ENCODE measurements at places on chromosomes 5 and 9. TPM values are rescaled to one million over a fixed set of nuclear protein-coding genes. Genes with fewer than 3 reads are reported as not detected.
A peak's percentile ranks its signal among the peaks of the same experiment; 100 is the strongest.

DNA sequence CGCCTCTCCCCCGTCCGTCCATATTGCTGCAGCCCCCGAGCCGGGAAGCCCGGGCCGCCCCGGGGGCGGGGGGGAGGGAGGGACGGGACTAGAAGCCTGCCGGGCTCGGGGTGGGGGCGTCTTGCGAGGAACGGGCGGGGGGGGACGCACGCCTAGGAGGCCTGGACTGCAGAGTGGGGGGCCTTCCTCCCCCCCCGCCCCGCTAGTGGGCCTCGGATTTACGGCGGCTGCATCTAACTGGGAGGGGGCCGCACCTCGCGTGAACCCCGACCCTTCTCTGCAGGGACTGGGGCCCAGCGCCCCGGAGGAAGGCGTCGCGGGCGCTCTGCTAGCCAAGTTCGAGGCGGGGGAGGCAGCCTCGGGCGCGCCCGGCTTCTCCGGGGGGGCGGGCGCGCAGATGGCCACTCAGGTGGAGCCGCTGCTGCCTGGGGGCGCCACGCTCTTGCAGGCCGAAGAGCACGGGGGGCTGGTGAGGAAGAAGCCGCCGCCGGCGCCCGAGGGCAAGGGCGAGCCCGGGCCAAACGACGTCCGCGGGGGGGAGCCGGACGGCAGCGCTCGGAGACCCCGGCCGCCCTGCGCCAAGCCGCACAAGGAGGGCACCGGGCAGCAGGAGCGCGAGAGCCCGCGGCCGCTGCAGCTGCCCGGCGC is at the start of gene LARP1:
TSS of gene LARP1 (plus strand) at position 17 of the 648 bp plus-strand sequence. CDS start at position 398, 381 bp downstream.
- no peak for DNase-seq

- DNase-seq = no peak
Measured at GRCh38 chr5:67453111-67453905, 256.7 kb upstream of the CD180 start.

- DNase-seq = no peak
Measured at GRCh38 chr5:59479086-59479485, 414.4 kb downstream of the PDE4D start.

- DNase-seq = no peak
Measured at GRCh38 chr5:170760113-170760512, 23.4 kb upstream of the GABRP start.

GRCh38 chr9:85729882-85730281 is 11.9 kb downstream of the AGTPBP1 start:
- no peak for DNase-seq

The HAVCR2 gene
- 1.7 TPM for total RNA-seq

The S100Z gene
- not detected for total RNA-seq

- peak; percentile 45 for DNase-seq
Measured at GRCh38 chr5:157558681-157559080, 16.9 kb downstream of the ADAM19 start.

DNA sequence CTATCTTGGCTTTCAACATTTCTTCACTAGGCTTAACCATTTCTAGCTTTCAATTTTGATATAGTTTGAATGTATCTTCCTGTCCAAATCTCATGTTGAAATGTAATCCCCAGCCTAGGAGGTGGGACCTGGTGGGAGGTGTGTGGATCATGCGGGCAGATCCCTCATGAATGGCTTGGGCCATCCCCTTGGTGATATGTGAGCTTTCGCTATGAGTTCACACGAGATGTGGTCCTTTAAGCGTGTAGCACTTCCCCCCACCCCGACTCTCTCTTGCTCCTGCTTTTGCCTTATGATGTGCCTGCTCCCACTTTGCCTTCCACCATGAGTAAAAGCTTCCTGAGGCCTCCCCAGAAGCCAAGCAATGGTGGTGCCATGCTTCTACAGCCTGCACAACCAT is 40.6 kb downstream of the PHAX start:
- DNase-seq = no peak

GRCh38 chr5:35003018-35003957 is 44.5 kb downstream of the AGXT2 start:
- DNase-seq = no peak

- DNase-seq = no peak
Measured at GRCh38 chr9:107717529-107718314, 228.2 kb upstream of the KLF4 start.

All from ascending aorta (tissue), 2 donors.